Left cardiac atrium (tissue), 4 donors: ENCODE measurements at places on chromosomes 5 and 9. TPM values are rescaled to one million over a fixed set of nuclear protein-coding genes. Genes with fewer than 3 reads are reported as not detected.

DNA sequence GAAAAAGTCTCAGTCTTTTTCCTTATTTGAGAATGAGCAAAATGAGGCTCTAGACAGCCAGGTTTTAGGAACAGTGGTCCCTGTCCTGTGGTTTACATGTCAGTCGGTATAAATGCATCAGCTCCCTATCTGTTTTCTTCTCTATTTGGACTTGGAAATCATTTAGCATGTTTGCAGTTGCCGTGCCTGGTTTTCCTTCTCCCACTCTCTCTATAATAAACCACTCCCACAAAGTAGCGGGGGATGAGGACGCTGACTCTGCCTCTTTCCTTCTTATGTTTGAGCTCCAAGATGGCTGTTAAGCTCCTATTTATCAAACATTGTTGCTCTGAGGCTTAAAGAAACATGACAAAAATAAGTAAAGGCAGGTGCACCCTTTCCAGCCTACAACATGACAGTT lies 57.2 kb upstream of the CTSL start:
- no peak for DNase-seq

DNA sequence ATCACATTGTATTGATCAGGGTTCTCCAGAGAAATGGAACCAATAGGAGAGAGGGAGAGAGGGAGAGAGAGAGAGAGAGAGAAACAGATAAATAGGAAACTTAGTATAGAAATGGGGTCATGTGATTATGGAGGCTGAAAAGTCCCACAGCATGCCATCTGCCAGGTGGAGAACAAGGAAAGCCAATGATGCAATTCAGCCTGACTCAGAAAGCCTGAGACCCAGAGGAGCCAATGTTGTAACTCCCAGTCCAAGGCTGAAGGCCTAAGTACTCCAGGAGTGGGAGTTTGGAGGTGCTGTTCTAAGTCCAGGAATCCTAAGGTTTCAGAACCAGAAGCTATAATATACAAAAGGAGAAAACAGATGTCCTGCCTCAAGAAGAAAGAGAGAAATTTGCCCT lies 48.4 kb upstream of the ISOC1 start:
- DNase-seq = no peak

DNA sequence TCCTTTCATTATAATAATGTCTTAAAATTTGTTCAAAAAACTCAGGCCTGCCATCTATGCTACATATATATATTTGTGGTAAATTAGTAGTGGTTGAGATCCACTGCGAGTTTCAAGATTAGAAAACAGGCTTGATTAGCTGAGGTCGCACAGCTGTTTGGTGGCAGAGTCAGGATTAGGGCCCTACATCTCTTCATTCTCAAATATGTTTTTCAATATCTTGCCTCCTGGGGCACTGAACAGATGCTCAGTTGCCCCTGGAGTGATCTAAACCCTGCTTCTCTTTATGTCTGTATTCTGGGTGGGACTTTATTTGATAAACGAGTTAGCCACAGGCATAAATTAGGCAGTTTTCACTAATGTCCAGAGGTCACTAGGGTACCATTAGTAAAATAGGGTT lies 27.8 kb upstream of the CEP120 start:
- no peak for DNase-seq

- DNase-seq = no peak
These were observed 43.6 kb downstream of the SEC61B start for GRCh38 chr9:99265691-99266090.

Gene SPAG8
- total RNA-seq = 1.9 TPM
